Aortic smooth muscle cell (primary cell): ENCODE measurements at places on chromosomes 6 and 20. TPM values are rescaled to one million over a fixed set of nuclear protein-coding genes. Genes with fewer than 3 reads are reported as not detected.

The KIAA1755 gene
- total RNA-seq = 5.8 and 10.0 TPM in 2 replicates

The C6orf15 gene
- not detected in 2 replicates for total RNA-seq

The DDO gene
- 5.5 and 6.0 TPM in 2 replicates for total RNA-seq

The EMILIN3 gene
- total RNA-seq = not detected in 2 replicates

The TCP11 gene
- 0.13 and 0.25 TPM in 2 replicates for total RNA-seq

The ZNF322 gene
- 12.0 and 13.7 TPM in 2 replicates for total RNA-seq

The VTA1 gene
- 35.5 and 40.4 TPM in 2 replicates for total RNA-seq

The BHLHE23 gene
- not detected in 2 replicates for total RNA-seq

The FABP7 gene
- not detected in 2 replicates for total RNA-seq

The MMP24 gene
- 0.53 and 0.75 TPM in 2 replicates for total RNA-seq

The BCAS1 gene
- total RNA-seq = not detected in 2 replicates

The PDRG1 gene
- total RNA-seq = 4.8 and 5.3 TPM in 2 replicates

The KCNK15 gene
- total RNA-seq = 0.26 and 0.37 TPM in 2 replicates

The VGLL2 gene
- total RNA-seq = not detected in 2 replicates

The XKR7 gene
- total RNA-seq = not detected in 2 replicates

The PLCB4 gene
- 0.79 and 3.0 TPM in 2 replicates for total RNA-seq

The LY6G6C gene
- total RNA-seq = not detected in 2 replicates

The PGBD1 gene
- total RNA-seq = 4.1 and 5.0 TPM in 2 replicates

The MPIG6B gene
- not detected in 2 replicates for total RNA-seq

The ANGPT4 gene
- total RNA-seq = not detected in 2 replicates

The CNKSR3 gene
- total RNA-seq = 6.7 and 15.5 TPM in 2 replicates

The POPDC3 gene
- 0.44 and 0.92 TPM in 2 replicates for total RNA-seq

The OR2H1 gene
- total RNA-seq = not detected in 2 replicates

The PSORS1C2 gene
- total RNA-seq = not detected in 2 replicates

The FGD2 gene
- total RNA-seq = not detected in 2 replicates

The ARG1 gene
- total RNA-seq = not detected in 2 replicates

The FAM229B gene
- total RNA-seq = 35.8 and 45.7 TPM in 2 replicates

The BACH2 gene
- under 0.01 and 0.19 TPM in 2 replicates for total RNA-seq

The RSPO3 gene
- 0.06 and 0.13 TPM in 2 replicates for total RNA-seq

The STX11 gene
- total RNA-seq = 3.6 and 4.8 TPM in 2 replicates
